ENCODE measurements at places on chromosomes 1 and 21. TPM values are rescaled to one million over a fixed set of nuclear protein-coding genes. Genes with fewer than 3 reads are reported as not detected.

GRCh38 chr1:113109908-113110554 lies 37.0 kb downstream of the LRIG2 start:
- DNase-seq = no peak

- no peak for DNase-seq
Observed at GRCh38 chr1:20198918-20199317, 12.6 kb upstream of the PLA2G2C start.

GRCh38 chr1:233566886-233567285 lies 47.0 kb upstream of the KCNK1 start:
- no peak for DNase-seq

- no peak for DNase-seq
Observed at GRCh38 chr1:230427094-230427876, 1.2 kb upstream of the PGBD5 start.

DNA sequence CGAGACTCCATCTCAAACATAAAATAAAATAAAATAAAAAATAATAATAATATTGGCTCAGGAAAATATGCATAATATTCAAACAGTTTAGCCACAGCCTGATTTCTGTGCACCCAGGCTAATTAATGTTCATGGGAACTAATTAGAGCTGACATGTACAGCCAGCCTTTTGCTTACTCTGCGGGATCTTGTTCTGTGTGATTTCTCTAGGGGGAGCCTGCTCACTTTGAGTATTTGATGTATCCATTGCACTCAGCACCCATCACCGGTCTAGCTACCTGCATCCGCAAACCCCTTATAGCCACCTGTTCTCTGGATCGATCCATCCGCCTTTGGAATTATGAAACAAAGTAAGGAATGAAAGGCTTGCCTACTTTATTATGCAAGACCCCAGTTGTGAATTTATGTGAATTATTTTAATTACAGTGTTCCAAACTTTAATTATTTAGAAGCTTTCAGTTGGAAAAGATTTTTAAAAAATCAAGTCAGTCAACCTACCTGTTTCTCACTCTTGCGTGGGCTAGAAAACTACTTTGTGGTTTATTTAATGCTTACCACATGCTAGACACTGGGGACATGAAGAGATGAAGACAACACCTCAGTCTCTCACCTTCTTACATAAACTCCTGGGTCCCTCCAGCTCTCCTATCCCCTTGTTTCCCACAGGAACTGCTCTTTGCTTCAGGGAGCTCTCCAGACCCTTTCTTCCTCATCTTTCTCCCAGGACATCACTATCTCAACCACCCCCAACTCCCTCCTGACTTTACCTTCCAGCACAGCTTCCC lies 25.4 kb downstream of the CFAP57 start:
- no peak for DNase-seq

The TRIM67 gene
- total RNA-seq = not detected

The FCRL2 gene
- total RNA-seq = not detected

Measured in posterior vena cava (tissue), 2 donors.